ENCODE measurements at places on chromosomes 16 and 17. TPM values are rescaled to one million over a fixed set of nuclear protein-coding genes. Genes with fewer than 3 reads are reported as not detected.
A peak's percentile ranks its signal among the peaks of the same experiment; 100 is the strongest.

DNA sequence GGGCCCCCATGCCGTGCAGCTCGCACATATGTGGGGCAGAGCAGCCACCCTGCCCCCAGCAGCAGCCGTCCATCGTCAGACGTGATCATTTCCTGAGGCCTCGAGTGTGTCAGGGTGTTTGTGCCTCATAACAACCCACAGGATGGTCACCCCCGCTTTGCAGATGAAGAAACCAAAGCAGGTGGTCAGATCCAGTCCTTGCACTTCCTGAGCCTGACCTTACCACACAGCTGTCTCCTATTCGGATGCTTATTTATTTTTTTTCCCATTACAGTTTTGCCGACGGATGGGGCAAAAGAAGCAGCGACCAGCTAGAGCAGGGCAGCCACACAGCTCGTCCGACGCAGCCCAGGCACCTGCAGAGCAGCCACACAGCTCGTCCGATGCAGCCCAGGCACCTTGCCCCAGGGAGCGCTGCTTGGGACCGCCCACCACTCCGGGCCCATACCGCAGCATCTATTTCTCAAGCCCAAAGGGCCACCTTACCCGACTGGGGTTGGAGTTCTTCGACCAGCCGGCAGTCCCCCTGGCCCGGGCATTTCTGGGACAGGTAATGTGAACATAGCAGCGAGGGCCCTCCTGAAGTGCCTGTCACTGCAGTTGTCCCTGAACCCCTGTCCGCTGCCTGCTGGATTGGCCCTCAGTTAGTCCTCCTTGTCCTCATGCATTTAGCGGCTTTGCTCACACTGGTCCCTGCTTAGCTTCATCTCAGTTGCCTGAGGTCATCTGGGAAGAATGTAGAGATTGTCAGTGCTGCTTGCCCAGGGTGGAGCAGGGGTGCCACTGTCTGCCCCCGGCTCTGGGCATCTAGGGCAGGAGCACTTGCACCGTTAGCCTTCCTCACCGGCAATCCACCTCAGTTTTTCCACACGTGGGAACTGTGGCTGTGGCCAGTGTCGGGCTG, 1.4 kb downstream of the MPG start:
- H3K36me3 ChIP-seq = no peaks in the 10 kb centered on the region
- H3K27me3 ChIP-seq = no peaks in the 10 kb centered on the region
- peak; percentile 77 for DNase-seq
- peak overlapping the region; percentile 78 for H3K4me3 ChIP-seq
- peaks cover 58% of the 10 kb centered on the region for H3K4me1 ChIP-seq

The NTN1 gene
- 6.5 TPM for total RNA-seq

The PDE6G gene
- total RNA-seq = 1.7 TPM

DNA sequence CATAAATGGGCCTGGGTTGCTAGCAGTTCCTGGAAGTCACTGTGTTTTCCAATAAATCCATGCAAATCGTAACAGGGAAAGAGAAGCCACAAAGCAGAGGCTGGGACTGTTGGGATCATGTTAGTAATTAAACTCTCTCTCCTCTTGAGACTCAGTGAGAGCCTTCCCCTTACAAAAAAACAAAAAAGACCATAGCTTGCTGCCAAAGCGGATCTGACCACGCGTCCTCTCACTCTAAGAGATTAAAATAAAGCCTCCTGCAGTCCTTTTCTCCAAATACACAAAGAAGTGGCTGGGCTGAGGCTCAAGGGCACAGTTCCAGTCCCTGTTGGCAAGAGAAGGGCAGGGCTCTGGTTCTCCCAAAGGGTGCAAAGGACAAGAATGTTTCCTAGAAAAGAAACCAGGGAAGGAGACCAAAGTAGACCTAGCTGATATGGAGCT, 38.5 kb downstream of the PIGL start:
- H3K4me1 ChIP-seq = peaks cover 24% of the 10 kb centered on the region
- H3K27ac ChIP-seq = peak overlapping the region; percentile 64
- DNase-seq = peak; percentile 52
- H3K4me3 ChIP-seq = no peak overlapping the region

- H3K4me1 ChIP-seq = no peaks in the 10 kb centered on the region
- no peak overlapping the region for H3K27ac ChIP-seq
- H3K27me3 ChIP-seq = no peaks in the 10 kb centered on the region
- H3K36me3 ChIP-seq = no peaks in the 10 kb centered on the region
- H3K4me3 ChIP-seq = no peak overlapping the region
Observed at GRCh38 chr17:31609331-31609730, 217.9 kb downstream of the RAB11FIP4 start.

The KRTAP4-4 gene
- total RNA-seq = not detected

DNA sequence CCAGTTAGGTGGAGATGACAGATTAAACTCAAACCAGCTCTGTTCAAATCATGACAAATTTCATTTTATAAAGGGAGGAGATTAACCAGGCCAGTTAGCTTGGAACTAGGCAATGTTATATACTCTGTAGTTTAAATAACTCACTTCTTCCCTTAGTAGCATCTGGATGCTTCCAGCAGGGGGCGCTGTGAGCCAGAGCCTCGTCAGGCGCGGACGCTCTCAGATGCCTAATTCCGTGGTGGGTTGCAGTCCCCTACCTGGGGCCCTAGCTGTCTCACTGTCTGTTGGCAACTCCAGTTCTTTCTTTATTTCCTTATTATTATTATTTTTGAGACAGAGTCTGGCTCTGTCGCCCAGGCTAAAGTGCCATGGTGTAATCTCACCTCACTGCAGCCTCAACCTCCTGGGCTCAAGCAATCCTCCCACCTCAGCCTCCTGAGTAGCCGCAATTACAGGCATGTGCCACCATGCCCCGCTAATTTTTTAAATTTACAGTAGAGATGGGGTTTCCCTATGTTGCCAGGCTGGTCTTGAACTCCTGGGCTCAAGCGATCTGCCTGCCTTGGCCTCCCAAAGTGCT, 17.3 kb upstream of the WFDC1 start:
- no peaks in the 10 kb centered on the region for H3K27me3 ChIP-seq
- H3K4me1 ChIP-seq = no peaks in the 10 kb centered on the region
- no peak overlapping the region for H3K27ac ChIP-seq
- peak; percentile 82 for DNase-seq

- no peak for DNase-seq
- peaks cover 15% of the 10 kb centered on the region for H3K4me1 ChIP-seq
- H3K36me3 ChIP-seq = peaks cover 8% of the 10 kb centered on the region
- H3K27me3 ChIP-seq = no peaks in the 10 kb centered on the region
- H3K27ac ChIP-seq = no peak overlapping the region
Observed at GRCh38 chr16:89116341-89117226, 22.9 kb downstream of the ACSF3 start.

GRCh38 chr17:39744075-39744835, 6.5 kb downstream of the GRB7 start:
- H3K27me3 ChIP-seq = peaks cover 9% of the 10 kb centered on the region
- DNase-seq = no peak
- no peak overlapping the region for H3K4me3 ChIP-seq
- no peak overlapping the region for H3K27ac ChIP-seq
- no peaks in the 10 kb centered on the region for H3K4me1 ChIP-seq

The CD68 gene
- 103 TPM for total RNA-seq

DNA sequence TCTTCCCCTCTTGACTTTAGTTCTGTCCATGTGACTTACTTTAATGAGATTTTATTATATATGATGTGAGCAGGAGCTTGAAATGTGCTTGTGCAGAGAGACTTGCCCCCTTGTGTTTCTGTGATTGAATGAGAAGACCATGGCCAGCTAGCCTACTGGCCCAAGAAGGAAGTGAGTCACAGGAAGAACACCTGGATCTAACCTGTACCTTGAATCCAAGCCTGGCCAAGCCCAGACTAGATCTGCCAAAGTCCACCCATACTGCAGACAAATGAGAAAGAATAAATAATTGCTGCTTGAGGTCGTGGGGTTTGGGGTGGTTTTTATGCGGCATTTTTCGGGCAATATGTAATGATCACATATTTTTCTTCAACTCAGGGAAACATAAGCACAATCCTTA, 9.6 kb downstream of the ABCA10 start:
- no peaks in the 10 kb centered on the region for H3K27me3 ChIP-seq
- H3K4me1 ChIP-seq = no peaks in the 10 kb centered on the region
- H3K27ac ChIP-seq = no peak overlapping the region
- no peaks in the 10 kb centered on the region for H3K36me3 ChIP-seq
- H3K4me3 ChIP-seq = no peak overlapping the region
- DNase-seq = no peak

DNA sequence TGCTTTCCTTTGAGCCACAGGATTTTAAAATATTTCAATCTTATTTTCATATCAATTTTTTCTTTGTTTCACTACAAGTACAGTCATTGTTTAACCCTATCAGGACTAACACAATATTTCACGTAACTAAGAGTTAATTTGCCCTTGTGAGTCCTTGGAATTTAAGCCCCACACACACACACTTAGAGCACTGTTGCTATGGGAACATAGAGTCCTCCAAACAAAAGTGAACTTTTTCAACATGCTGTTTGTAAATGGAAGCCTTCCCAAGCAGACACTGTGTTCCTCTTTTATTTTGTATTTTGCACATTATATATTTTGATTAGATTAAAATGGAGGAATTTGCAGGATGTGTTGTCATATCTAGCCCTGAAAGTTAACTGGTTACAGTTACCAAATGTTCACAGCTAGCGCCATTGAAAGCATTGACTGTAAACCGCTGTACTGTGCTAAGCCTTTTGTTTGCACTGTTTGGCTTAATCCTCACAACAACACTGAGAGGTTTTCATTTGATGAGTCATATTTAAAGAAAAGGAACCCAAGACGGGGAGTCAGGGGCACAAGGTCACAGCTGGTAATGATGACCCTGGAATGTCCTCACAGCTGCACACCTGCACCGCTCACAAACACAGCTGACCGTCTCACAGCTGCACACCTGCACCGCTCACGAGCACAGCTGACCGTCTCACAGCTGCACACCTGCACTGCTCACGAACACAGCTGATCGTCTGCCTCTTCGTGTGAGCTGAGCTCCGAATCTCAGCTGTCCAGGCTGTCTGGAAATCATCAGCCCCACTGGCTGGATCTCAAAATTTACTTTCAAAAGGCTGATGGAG, 6.3 kb downstream of the HSBP1 start:
- DNase-seq = no peak
- peak overlapping the region; percentile 21 for H3K27ac ChIP-seq
- peaks cover 7% of the 10 kb centered on the region for H3K36me3 ChIP-seq
- no peaks in the 10 kb centered on the region for H3K27me3 ChIP-seq
- no peak overlapping the region for H3K4me3 ChIP-seq

The KLHL11 gene
- 13.9 TPM for total RNA-seq

The ST6GALNAC1 gene
- 8.4 TPM for total RNA-seq

The C1QTNF8 gene
- not detected for total RNA-seq

DNA sequence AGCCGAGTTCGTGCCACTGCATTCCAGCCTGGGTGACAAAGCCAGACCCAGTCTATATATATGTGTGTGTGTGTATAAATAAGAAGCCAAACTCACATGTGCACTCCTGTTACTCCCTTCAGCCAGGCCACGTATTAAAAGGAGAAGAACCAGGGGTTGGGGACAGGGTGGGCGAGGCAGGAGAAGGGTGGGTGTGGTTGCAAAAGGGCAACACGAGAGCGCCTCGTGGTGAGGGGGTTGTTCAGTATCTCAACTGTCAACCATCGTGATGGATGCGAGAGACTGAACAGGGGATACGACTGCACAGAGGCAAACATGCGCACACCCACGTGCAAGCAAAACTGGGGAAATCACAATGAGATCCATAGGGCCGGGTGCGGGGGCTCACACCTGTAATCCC, 54.9 kb downstream of the ABCC6 start:
- peaks cover 22% of the 10 kb centered on the region for H3K36me3 ChIP-seq
- H3K4me1 ChIP-seq = no peaks in the 10 kb centered on the region
- no peak for DNase-seq
- no peaks in the 10 kb centered on the region for H3K27me3 ChIP-seq
- no peak overlapping the region for H3K4me3 ChIP-seq

DNA sequence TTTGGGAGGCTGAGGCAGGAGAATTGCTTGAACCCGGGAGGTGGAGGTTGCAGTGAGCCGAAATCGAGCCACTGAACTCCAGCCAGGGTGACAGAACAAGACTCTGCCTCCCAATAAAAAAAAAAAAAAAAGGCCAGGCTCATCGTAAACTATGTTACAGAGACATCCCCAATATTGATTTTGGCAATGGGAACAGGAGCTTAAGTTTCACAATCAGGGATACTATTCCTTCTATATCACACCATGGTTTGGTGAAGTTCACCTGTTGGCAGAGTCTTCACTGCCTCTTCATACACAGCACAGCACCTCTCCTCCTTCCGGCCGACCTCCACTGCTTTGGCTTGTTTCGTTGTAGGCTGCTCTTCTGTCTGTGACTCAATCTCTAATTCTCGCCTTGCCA, 21.2 kb downstream of the UTP6 start:
- DNase-seq = no peak
- no peak overlapping the region for H3K27ac ChIP-seq
- no peak overlapping the region for H3K4me3 ChIP-seq
- no peaks in the 10 kb centered on the region for H3K4me1 ChIP-seq

The CCL5 gene
- total RNA-seq = 14.6 TPM

The FAM234A gene
- 63.8 TPM for total RNA-seq
